HFF-Myc (cell line): ENCODE measurements at places on chromosomes 12 and 14.

GRCh38 chr12:115149279-115149678, 465.3 kb upstream of the TBX3 start:
- DNase-seq = no peak

- no peak for DNase-seq
Measured at GRCh38 chr12:12305568-12306300, 38.9 kb upstream of the LRP6 start.

DNA sequence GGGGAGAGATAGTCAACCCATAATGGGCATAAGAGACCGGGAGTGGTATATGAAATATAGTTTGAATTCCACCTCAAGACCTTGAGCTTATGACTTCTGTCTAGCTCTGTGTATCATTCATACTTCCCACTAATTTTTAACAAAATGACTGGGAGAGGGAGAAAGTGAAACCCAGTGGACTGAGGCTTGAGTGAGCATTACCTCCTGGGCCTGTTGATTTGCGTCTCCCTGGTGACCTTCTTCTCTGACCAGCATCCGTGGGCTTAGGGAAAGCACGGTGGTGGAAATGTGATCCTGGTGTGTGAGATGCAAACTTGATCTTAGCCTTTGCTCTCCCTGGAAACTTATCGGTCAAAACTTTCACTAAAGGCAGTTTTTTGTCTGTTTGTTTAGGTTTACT, 207.9 kb upstream of the BCL2L14 start:
- no peak for DNase-seq

- peak; percentile 36 for DNase-seq
Measured at GRCh38 chr12:123897221-123897620, 75.4 kb downstream of the CCDC92 start.

- DNase-seq = no peak
Measured at GRCh38 chr14:61706096-61706690, 10.9 kb downstream of the HIF1A start.
